Neural progenitor cell (in vitro differentiated cells): ENCODE measurements at places on chromosomes 3 and 15. TPM values are rescaled to one million over a fixed set of nuclear protein-coding genes. Genes with fewer than 3 reads are reported as not detected.

Gene LRRK1
- total RNA-seq, result 0.43 TPM in 1 of 2 replicates, not detected in the other

Gene RPP25
- 2.5 and 7.2 TPM in 2 replicates for total RNA-seq

Gene GPR171
- not detected in 2 replicates for total RNA-seq

Gene TJP1
- total RNA-seq, result 98.1 and 126 TPM in 2 replicates

Gene GOLGA6L10
- total RNA-seq, result 1.3 and 2.2 TPM in 2 replicates

Gene ZBBX
- 7.4 and 17.5 TPM in 2 replicates for total RNA-seq

Gene VEPH1
- total RNA-seq, result 0.96 TPM in 1 of 2 replicates, not detected in the other

Gene CFAP44
- 3.1 and 8.3 TPM in 2 replicates for total RNA-seq
